ENCODE measurements at places on chromosomes 6 and 20.

DNA sequence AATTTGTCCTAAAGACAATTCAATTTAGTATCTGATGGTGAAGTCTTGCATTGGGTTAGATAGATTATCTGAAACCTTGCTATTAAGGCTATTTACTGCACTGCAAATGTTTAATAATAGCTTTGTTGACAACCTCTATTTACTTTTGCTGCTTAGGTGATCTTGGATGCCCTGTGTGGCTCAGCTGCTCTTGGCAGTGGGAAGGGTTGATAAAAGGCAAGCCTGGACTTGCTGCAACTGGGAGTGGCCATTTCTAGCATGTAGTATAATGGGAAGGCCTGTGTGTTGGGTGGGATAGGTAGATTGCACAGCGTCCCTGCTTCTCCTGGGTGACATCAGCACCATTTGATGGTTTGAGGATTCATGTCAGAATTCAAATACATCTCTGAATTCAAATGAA is 49.1 kb downstream of the ARMC2 start:
- DNase-seq = no peak

DNA sequence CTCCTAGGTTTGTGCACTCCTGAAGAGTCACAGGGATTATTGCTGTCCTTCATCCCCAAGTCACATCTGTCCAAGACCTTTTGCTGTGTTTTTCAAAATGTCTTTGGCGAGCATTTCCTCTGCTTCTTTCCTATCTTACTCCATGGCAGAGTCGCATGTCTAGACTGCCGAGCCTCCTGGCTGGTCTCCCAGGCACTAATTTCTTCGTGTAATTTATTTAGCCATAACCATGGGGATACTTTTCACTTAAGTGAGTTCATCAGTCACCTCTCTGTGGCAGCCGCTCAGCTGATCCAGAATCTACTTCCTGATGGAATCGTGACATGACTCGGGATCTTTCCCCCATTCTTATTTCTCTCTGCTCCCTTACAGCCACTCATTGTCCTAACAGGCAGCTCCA is 25.8 kb downstream of the ADGRF5 start:
- no peak for DNase-seq

DNA sequence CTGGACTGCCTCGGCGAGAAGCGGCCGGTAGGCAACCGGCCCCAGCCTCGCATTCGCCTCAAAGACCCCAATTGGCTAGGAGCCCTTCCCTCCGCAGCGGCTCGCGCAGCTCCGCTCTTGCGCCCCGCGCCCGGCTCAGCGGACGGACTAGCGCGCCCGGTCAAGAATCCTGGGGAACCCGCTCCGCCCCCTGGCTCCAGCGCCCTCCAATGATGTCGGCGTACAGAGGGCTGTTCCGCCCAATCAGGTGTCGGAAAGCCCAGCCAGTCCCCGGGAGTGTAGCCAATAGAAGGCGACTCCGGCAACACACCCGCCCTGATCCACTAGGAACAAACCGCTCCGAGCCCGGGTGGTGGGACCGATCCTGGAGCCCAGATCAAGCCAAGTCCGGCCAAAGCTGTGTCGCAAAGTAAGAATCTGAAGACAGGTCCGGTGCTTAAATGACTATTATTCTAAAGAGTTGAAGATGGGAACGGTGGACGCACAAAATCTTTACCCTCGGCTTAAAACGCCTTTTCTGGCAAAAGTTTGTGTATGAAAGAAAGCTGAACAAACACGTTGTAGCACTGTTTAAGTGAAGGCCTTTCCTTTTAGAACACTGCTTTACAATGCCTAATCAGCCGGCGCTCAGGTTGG is 132.2 kb downstream of the OGFRL1 start:
- DNase-seq = peak; percentile 89

- DNase-seq = no peak
Measured at GRCh38 chr6:127279815-127280214, 13.2 kb downstream of the RNF146 start.

DNA sequence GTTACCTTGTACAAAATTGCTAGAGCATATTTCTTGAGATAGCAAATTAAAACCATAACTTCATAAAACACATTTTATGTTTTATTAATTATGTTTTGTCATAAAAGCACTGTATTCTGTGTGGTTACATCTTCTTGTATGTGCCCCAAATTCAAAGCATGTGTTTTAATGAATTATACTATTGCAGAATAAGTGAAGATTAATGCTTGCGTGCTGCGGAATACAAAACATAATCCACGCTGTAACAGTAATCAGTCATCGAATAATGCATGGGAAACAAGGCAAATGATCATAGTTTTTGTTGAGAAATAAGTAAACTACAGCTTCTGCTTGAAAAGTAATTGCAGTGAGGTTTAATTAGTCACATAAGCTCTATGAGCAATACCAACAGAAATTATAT is 459.2 kb upstream of the SOX4 start:
- DNase-seq = no peak

- DNase-seq = no peak
Measured at GRCh38 chr6:38387971-38388370, 251.8 kb downstream of the BTBD9 start.

- DNase-seq = no peak
Measured at GRCh38 chr6:152499931-152500330, 137.2 kb downstream of the SYNE1 start.

GRCh38 chr6:111204881-111205280 is 117.6 kb downstream of the SLC16A10 start:
- DNase-seq = no peak

- DNase-seq = no peak
Measured at GRCh38 chr6:131510591-131510990, 62.4 kb upstream of the ARG1 start.

DNA sequence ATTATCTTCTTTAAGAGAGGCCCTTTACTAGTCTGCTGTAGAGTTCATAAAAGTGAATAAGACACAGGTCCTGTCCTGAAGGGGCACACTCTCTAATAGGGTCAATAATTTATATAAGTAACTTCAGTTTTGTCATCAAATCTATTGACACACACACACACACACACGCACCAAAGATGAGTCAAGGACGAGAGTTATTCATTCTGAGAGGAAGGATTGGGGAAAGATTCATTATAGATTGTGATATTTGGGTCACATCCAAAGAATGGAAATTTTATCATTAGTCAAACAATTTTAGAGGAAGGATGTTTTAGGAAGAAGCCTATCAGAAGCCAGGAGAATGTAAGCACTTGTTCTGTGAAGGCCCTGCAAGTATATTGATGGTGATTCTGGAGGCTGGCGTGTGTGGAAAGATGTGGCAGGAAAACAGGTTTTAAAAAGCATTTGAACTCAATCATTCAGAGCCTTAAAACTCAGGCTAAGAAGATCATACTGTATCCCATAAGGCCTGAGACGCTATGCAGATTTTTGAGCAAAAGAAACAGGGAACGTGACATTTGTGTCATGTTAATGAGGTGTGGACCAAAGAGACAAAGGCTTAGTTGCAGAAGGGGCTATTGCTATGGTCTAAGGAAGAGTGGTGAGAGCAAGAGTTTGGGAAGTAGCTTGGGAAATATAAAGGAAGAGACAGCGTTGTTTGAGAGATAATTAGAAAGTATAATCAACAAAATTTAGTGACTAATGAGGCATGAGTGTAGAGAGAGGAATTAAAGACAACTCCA is 161.4 kb upstream of the PREP start:
- no peak for DNase-seq

DNA sequence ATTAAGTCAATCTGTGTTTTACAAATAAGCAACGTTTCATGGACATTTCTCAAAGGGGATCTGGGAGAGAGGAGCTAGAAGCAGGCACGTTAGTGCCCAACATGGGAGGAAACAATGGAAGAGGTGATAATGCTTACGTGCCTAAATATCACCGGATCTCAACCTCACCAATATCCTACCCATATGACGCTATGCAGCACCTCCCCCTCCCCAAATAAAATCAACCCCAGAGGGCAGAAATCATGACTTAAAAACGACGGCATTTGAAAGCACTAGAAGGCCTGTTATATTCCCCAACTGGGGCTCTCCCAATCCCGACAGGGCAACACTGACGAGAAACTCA is 425 bp downstream of the HBS1L start:
- no peak for DNase-seq

GRCh38 chr6:157966589-157966977 is 15.1 kb upstream of the SYNJ2 start:
- DNase-seq = no peak

DNA sequence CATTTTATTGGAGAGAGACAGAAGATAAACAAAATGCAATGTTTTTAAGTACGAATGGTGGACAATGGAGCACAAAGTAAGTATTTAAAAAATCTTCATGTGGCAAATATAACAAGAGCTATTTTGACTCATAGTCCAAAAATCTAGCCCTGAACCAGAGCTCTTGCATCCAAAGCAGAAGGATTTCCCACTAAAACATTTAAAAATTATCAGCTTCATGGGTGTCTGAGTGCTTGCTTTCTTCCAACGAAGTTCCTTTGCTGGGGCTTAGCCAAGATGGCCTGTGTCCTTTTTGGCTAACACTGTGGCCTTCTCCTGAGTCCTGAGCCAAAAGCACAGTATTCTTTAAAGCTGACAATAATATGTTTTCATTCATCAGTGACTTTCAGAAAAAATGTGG is 161.7 kb downstream of the RIMS1 start:
- DNase-seq = no peak
